Naive thymus-derived CD4-positive, alpha-beta T cell (primary cell): ENCODE measurements at places on chromosomes 12 and 14. TPM values are rescaled to one million over a fixed set of nuclear protein-coding genes. Genes with fewer than 3 reads are reported as not detected.

- no peak overlapping the region for H3K27ac ChIP-seq
- H3K4me1 ChIP-seq: no peaks in the 10 kb centered on the region
- DNase-seq: no peak
- no peaks in the 10 kb centered on the region for H3K36me3 ChIP-seq
- no peak overlapping the region for H3K4me3 ChIP-seq
- no peaks in the 10 kb centered on the region for H3K27me3 ChIP-seq
Measured at GRCh38 chr12:33828326-33828725, 194.0 kb upstream of the ALG10 start.

DNA sequence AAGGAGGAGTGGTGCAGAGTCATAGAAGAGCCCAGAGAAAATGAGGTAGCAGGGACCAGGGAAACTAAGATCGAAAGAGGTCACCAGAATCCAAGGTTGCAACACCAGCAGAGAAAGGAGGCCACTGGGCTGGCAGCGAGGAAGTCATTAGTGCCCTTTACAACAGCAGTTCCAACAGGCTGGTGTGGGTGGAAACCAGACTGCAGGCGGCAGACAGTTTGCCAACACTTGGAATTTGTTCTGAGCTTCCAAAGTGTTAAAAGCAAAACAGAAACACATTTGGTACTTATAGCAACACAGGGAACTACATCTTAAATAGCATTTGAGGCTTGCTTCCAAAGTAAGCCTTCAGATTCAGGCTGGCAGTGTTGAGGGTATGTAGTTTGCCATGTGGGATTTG, 95.2 kb upstream of the PWP1 start:
- DNase-seq: no peak
- peaks cover 12% of the 10 kb centered on the region for H3K36me3 ChIP-seq
- no peak overlapping the region for H3K27ac ChIP-seq

GRCh38 chr12:67002720-67003119, 266.4 kb upstream of the CAND1 start:
- H3K27me3 ChIP-seq: no peaks in the 10 kb centered on the region
- H3K4me3 ChIP-seq: no peak overlapping the region
- H3K27ac ChIP-seq: no peak overlapping the region
- H3K4me1 ChIP-seq: no peaks in the 10 kb centered on the region
- no peaks in the 10 kb centered on the region for H3K36me3 ChIP-seq
- no peak for DNase-seq

GRCh38 chr12:42124764-42125387, 19.8 kb downstream of the GXYLT1 start:
- no peak overlapping the region for H3K4me3 ChIP-seq
- no peak overlapping the region for H3K27ac ChIP-seq
- no peak for DNase-seq
- no peaks in the 10 kb centered on the region for H3K4me1 ChIP-seq

DNA sequence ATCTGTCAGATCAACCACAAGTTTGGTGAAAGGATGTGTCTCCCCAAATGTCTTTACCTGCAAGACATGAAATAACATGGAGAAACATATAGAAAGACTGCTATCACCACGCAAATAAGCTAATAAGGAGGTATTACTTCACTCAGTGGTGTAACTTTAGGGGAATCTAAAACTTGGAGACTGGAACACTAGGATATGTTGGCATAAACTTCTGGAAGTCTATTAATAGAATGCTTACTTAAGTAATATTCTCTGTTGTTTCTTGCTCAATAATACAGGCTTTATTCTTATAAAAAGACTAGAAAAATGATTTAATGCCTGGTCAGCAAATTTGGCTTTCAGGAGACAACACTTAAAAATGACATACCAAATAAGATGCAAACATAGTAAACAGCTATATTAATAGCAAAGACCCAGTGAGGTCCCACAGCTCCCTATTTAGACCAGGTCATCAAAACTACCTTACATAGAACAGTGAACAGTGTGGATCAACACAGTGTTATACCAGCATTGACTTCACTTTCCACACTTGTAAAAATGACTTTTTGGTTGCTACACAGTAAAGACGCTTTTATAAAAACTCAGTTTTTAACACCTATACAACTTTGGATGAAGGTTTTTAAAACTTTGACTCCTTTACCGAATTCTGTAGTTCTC, 18.9 kb upstream of the HAL start:
- H3K4me3 ChIP-seq: no peak overlapping the region
- no peak overlapping the region for H3K27ac ChIP-seq
- DNase-seq: no peak
- no peaks in the 10 kb centered on the region for H3K27me3 ChIP-seq
- no peaks in the 10 kb centered on the region for H3K4me1 ChIP-seq

DNA sequence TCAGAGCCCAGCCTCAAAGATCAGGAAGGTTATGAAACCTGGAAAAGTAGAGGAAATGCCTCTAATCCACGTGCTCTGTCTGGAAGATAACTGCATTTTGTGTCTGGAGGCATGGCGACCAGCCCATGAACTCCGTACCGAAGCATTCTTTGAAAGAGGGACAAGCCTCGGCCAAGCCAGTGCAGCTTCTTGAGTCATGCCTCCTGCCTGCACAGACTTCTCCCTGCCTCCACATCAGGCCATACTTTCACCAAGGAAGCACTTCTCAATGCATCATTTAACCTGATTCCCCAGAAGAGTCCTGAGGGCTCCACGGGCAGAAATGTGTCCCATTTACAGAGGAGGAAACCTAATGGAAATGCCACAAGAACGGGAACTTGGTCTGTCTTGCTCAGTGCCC, 3.4 kb downstream of the ACTN1 start:
- peak overlapping the region; percentile 87 for H3K27ac ChIP-seq
- no peak for DNase-seq
- peaks cover 5% of the 10 kb centered on the region for H3K4me1 ChIP-seq
- peaks cover 6% of the 10 kb centered on the region for H3K36me3 ChIP-seq
- no peaks in the 10 kb centered on the region for H3K27me3 ChIP-seq

Gene CLEC9A
- 0.64 TPM for total RNA-seq
